ENCODE measurements at places on chromosomes 13 and 19.
A peak's percentile ranks its signal among the peaks of the same experiment; 100 is the strongest.

DNA sequence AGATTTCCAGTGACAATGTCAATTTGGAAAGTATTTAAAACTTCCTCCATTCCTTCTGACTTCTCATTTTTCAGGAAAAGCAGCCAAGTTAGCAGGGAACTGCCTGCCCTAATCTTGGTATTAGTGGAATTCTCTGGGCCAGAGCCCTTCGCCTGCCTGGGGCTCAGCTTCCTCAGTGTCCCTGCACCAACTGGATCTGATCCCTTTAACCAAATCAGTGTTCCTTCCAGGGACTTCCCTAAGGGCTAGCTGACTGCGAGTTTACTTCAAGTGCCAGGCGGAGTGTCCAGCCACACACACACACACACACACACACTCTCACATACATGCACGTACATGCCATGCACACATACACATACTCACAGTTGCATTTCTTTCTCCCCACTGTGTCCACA is 20.0 kb downstream of the RAB20 start:
- DNase-seq = no peak

- no peak for DNase-seq
Observed at GRCh38 chr19:15850385-15850784, 34.9 kb upstream of the OR10H1 start.

DNA sequence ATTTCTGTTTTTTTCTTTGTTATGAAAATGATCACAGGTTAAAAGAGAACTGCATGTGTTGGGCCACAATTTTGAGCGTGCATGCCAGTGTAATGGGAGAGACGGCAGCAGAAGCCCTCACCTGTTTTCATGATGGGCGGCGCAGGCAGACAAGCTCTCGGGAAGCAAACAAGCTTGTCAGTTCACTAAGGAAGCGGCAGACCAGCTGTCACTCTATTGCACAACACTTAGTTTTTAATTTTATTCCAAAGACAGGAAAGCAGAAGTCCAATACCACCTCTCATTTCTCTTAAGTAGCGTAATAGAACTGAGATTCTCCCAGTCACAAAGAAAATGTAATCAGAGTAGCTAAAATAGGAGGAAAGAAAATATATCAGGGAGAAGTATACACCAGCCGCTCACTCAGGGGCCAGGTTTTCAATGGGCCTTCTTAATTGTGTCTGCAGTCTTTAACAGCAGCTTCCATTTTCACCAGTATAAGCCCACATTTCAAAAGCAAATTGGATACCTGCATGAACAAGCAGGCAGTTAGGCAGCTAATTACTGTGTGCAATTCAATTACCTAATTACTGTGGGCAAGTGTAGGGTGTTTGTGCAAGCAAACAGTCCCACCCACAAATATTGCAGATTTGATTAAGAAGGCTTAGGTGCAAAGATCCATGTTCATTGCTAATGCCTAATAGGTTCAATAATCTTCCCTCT is 711.4 kb downstream of the DIAPH3 start:
- DNase-seq = peak; percentile 73

- peak; percentile 43 for DNase-seq
Observed at GRCh38 chr19:6963937-6964336, 57.3 kb downstream of the MBD3L2B start.

DNA sequence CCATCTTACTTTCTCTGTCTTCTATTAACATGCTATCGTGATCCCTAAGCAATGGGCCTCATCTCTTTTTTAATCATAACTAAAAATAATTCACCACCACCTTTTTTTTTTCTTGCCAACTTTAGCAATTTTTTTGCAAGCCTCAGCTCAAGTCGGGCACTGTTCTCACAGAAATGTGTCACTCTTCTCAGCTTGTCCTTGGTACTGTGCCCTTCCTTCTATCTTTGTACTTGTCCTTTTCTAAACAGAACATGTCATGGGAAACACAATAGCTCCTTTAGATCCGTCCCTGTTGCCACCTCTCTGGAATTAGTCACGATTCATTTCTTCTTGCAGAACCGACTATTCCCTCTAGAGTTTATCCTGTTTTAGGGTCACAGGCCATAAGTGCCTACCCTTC is 10.3 kb downstream of the SERP2 start:
- no peak for DNase-seq

DNA sequence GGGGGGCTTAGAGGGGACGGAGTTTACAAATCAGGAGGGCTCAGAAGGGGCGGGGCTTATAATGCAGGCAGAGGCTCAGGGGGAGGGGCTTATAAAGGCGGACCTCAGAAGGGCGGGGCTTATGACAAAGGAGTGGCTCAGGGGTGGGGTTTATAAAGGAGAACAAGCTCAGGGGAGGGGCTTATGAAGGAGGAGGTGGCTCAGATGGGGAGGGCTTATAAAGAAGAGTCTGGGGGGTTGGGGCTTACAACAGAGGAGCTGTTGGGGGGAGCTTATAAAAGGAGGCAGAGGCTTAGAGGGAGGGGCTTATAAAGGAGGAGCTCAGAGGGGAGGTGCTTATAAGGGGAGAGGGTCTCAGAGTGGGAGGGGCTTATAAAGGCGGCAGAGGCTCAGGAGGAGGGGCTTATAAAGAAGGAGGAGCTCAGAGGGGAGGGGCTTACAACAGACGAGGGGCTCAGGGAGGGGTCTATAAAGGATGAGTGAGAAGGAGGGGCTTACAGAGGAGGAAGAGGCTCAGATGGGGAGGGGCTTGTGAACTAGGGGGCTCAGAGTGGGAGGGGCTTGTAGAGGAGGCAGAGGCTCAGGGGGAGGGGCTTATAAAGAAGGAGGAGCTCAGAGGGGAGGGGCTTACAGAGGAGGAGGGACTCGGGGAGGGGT is 1.0 kb downstream of the SMIM24 start:
- DNase-seq = peak; percentile 79

DNA sequence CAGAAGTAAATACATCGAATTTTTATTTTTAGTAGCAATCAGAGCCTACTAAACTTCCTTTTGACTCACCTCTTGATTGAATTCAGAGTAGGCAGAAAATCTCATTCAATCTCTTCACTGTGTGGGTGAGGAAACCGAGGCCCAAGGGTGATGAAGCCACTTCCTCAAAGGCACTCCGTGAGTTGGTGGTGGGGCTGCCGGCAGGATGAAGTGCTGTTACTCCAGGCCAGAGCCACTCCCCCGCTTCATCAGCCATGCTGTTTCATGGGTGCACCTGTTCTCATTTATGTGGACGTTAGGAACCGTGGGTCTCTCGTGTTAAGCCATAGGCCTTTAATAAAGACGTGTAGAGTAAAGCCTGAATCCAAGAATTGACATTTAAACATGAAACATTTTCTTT is 13.2 kb downstream of the ING1 start:
- no peak for DNase-seq

DNA sequence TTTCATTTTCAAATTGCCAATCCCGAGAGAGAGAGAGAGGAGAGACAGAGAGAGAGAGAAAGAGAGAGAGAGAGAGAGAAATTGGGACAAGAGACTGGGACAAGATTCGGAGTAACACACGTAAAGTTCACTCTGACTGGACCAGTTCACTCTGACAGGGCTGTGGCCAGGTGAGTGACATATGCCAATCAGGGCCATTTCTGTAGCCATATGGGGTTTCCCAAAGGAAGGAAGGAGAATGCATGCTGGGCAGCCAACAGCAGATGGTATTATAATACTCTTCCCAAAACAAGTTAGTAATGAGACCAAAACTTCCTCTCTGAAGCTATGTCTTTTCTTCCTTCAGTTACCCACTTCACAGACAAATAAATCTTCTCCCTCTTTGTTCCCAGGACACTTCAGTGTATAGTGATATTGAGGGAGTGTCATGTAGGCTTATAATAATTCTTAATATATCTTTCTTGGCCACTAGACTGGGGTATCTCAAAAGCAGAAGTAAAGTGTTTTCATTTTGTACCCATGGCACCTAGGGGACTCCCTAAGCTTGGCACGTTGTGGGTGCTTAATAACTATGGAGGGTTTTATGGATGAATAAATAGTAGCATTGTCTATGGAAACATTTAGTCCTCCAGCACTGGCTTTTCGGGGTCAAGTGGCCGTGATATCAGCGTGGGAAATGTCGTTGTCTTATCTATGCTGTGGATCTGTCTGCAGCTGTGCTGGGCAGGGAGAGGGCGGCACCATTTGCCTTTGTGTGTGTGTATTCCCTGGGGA is 51.6 kb downstream of the SERP2 start:
- no peak for DNase-seq

DNA sequence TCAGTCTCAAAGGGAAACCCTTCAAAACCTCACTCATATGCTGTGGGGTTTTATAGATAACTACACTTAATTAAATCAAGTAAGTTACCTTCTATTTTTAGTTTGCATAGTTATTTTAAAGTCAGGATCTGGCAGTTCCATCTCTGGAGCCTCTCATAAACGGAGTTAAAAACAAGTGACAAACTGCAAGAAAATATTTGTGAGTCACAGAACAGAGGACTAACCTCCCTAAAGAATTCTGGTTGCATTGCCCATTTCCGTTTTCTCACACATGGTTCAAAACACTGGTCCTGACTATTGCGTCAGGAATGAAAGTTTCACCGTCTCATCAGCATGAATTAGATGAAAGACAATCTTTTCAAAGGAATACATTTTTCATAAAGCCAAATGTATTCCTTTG is 10.6 kb downstream of the RXFP2 start:
- DNase-seq = no peak
